Cerebellar cortex (tissue), 1 donor: ENCODE measurements at places on chromosomes 1 and 21.

DNA sequence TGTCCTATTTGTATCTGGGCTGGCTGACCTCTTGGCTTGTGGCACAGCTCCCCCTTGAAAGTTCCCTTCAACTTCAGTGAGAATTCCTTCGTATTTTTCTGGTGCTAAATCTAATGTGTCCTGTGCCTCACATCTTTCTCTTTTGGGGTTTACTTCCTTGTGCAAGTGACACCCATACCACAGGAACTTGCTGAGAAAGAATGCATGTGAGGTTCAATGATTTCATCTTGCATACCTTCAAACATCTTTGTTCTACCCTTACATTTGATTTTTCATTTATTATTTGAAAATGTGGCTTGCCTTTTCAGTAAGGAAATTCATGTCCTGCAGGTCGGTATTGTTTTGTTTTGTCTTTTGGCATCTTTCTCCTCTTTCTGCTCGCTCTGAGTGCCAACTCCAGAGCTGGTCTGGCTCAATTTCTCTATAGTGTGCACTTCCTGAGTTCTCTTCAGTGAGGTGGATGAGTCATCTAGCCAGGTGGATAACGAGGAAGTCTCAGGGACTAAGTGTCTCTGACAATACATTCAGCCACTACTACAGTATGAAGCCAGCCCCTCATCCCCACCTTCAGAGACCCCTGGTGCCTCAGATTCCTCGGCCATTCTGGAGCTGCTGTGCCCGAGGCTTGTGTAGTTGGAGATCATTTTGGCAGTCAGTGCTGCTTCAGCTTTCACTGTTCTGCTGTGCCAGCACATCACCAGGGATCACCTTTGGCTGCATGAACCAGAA, 59.5 kb downstream of the RIPK4 start:
- DNase-seq, result no peak

- DNase-seq, result no peak
These were observed 31.7 kb downstream of the ARHGAP29 start for GRCh38 chr1:94205639-94206038.

DNA sequence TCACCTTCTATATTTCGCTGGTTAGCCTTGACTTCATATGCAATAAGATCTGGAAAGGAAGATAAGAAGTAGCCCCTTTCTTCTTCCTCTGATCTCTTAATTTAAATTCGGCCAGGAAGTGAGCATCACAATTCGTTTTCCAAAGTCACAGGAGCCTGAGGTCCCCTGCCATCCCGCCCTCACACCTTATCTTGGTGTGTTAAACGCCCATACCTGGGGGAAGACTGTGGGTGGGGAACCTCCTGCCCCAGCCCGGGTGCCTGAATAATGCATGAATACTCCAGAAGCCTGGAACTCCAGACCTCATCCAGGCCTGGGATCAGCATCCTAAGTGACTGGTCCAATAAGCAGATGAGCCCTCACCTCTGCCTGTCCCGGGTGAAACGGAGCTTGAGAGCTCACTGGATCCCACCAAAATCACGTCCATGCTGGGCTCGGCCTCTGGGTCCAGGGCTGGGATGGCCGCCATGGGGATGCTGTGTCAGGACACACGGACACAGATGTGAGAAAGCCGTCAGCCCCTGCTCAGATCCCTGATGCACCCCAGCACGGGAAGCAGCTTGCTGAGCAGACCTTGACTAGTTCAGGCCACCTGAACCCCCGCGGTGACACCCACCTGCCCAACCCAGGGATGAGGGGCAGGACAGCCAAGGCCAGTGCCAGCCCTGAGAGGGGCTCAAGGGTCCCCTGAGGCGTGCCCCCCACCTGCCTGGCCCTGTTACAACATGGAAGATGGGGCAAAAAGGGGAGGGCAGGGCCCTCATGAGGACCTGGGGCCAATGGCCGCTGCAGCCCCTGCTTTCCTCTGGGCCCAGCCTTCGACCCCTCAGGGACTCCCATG, 686 bp downstream of the DNMT3L start:
- no peak for DNase-seq

DNA sequence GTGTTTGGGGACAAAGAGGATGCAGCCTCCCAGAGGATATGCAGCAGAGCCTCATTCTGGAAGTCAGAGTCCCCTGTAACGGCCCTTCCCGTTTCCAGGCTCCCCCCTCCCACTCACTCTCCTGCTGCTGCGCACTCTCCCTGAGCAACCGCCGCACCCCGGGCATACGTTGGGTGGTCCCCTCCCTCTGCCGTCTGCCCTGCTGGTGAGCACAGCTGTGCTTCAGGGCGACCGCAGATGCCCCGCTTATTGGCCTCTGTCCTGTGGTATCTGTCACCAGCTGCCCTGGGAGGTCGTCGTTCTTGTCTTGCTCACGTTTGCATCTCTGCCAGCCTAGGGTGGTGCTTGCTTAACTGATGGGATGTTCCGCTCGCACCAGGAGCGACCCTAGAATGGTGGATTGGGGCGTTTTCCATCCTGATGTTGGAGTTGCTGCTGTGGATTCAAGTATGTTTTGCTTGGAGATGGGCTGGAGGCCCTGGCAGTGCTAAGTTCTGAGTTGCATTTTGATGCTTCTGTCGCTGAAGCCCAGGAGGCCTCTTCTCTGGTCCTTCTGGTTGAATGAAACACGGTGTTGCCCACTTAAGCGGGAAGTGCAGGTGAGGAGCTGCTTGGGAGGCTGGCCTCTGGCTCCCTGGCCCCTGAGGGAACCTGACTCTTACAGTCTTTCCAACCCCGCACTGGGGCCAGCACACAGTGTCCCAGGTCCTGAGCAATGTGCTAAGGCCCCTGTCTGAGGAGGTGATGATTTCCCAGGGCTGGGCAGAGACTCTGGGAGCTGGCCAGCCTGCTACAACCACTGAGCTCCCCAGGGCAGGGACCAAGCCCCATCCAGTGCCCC, 3.2 kb downstream of the TMEM201 start:
- no peak for DNase-seq

GRCh38 chr1:27026621-27027574, 14.2 kb upstream of the TENT5B start:
- DNase-seq, result peak; percentile 84

DNA sequence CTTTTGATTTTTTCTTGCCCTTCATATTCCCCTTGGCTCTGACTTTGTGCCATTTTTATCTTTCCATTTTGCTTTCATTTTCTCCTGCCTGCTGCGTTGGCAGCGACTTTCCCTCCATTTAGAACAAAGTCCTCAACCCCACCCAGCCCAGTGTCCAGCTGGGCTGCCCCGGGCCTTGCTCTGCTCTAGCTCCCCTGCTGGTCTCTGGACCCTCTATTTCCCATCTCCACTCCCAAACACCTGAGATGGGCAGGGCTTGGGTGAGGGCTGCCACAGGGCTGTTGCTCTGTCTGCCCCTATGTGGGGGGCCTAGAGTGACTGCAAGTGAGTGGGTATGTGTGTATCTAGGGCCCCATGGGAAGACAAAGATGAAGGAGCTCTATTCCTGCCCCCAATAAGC, 7.3 kb upstream of the ADAM15 start:
- no peak for DNase-seq

- no peak for DNase-seq
These were observed 20.8 kb downstream of the CC2D1B start for GRCh38 chr1:52345252-52345651.

DNA sequence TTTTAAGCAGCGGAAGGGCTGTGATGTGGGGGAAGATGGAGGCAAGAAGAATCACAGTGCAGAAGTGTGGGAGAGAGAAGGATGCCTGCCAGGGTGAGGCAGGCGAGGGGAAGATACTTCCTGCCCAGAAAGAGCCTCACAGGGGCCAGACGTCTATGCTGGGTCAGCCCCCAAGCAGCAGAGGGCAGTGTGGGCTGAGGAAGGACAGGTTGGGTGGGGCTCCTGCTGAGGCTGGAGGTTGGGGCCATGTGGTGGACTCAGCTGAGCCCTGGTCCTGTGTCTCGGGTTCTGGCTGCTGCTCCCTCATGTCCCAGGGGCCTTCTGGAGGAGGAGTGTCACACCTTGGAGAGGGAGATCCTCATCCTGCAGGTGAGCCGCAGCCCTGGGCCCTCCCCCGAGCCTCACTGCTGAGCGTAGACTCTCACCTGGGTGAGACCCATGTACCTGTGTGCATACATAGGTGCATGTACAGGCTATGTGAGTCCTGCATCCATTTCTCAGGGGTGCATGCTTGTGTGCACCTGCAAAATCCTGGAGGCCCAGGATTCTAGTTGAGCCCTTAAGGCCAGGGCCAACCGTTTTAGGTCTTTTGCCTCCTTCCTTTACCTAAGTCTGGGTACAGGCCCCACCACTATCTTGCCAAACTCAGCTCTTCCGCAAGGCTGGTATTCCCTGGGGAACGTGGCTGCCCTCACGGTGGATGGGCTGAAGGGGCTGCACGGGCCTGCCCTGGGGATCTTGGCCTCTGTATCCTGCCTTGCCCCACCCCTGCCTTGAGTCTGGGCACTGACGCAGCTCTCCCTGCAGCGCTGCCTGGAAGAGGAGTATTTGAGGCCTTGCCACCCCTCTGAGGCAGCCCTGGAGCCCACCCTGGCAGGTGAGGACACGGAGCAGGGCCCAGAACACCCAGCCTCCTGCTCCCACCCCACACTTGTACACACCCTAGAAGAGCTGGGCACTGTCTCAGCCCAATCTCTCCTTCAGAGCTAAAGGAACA, 3.7 kb downstream of the CCDC24 start:
- DNase-seq, result no peak

DNA sequence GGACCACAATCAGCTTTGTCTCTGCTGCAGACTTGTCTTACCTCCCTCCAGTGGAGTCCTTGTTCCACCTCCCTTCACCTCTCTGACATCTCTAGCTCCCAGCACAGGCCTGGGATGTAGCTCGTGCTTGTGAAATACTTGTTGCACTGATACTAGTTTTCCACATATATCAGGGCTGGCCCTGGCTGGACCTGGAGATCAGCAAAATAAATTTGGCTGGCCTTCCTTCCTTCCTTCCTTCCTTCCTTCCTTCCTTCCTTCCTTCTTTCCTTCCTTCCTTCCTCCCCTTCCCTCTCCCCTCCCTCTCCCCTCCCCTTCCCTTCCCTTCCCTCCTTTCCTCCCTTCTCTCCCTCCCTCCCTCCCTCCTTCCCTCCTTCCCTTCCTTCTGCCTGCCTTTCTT, 196.5 kb downstream of the HIVEP3 start:
- DNase-seq, result no peak

GRCh38 chr1:106223213-106223612, 833.3 kb upstream of the PRMT6 start:
- no peak for DNase-seq

DNA sequence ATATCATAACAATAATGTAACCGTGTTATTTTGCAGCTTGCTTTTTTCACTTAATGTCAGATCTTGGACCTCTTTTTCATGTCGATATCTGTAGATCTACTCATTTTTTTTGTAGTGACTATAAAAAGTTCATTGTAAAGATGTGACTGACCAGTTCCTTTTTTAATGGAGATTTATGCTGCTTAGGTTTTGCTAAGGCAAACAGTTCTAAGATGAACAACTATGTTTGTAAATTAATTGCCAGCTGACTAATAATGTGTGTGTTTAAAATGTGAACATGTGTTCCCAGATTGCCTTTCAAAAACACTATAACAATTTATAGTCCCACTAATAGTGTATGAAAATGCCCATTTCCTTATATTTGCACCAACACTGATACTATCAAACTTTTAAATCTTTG, 18.1 kb upstream of the EPS8L3 start:
- no peak for DNase-seq

- no peak for DNase-seq
These were observed 24.6 kb downstream of the ATF6 start for GRCh38 chr1:161790587-161791317.

GRCh38 chr1:223347583-223347982, 16.4 kb downstream of the SUSD4 start:
- DNase-seq, result no peak

GRCh38 chr1:162903246-162903645, 42.3 kb upstream of the CCDC190 start:
- no peak for DNase-seq

GRCh38 chr1:109668123-109668775, 392 bp downstream of the GSTM2 start:
- no peak for DNase-seq

GRCh38 chr21:33067457-33067856, 2.5 kb upstream of the OLIG1 start:
- no peak for DNase-seq

GRCh38 chr1:169460191-169460833, 25.4 kb downstream of the SLC19A2 start:
- DNase-seq, result no peak

- DNase-seq, result no peak
These were observed 78.4 kb downstream of the HS2ST1 start for GRCh38 chr1:86992861-86993260.

DNA sequence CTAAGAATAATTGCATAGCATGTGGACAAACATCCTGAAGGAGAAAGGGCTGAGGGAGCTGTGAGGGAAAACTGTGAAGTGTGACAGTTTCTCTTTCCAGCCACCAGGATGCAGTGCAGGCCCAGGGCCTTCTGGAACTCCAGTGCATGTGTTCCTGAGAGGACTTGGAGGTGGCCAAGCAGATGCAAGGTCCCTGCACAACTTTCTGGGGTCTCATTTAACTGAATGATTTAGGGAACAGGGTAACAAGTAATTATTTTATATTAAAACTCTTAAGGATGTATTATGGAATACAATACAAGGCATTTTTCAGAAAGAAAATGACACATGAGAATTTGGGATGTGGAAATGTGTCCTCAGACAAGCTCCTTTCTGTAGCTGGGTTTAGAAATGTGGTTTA, 61.2 kb upstream of the MCOLN3 start:
- peak; percentile 65 for DNase-seq

- no peak for DNase-seq
These were observed 31.5 kb downstream of the TRAPPC10 start for GRCh38 chr21:44043613-44044012.

- DNase-seq, result no peak
These were observed 146.0 kb upstream of the MAGI3 start for GRCh38 chr1:113244112-113244820.

DNA sequence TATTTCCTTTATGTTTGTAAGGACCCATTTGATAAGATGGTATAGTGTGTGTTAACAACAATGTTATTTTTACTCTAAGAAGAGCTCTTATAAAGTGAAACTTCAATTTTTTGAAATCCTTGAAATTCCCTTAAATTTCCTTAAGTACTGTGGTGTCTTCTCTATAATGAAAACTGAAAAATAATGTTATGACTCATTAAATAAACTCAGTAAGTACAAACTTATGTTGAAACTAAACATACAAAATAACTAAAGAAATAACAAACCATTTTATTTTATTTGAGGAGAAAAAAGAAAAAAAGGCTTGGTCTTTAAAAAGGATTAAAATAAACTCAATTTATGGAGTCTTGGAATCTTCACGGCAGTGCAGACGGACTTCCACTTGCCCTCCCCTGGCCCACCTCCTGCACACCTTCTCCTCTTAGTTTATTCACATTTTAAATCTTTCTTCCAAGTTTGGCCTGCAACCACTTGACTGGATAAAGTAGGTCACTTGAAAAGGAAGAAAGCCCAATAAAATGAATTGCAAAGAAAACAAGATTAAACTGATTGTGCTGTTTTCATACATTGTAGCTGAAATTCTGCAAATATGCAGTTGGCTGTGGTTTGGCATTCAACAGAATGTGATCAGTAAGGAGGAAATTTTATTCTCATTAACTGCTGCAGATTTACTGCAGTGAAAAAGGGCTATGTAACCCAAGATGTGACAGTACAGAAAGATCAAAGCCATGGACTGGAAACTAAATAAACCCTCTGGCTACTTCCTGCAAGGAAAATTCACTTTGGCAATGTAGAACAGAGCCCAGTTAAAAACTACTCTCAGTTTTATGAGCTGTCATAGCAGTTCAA, 48.5 kb upstream of the SCYL3 start:
- DNase-seq, result peak; percentile 60

GRCh38 chr21:44695184-44695583, 1.8 kb upstream of the KRTAP10-12 start:
- DNase-seq, result no peak

- no peak for DNase-seq
These were observed 20.4 kb upstream of the PDE9A start for GRCh38 chr21:42632771-42633690.
